Vagina (tissue), 2 donors: ENCODE measurements at places on chromosomes 6 and 20. TPM values are rescaled to one million over a fixed set of nuclear protein-coding genes. Genes with fewer than 3 reads are reported as not detected.

Gene MOXD1
- total RNA-seq = 16.0 TPM

DNA sequence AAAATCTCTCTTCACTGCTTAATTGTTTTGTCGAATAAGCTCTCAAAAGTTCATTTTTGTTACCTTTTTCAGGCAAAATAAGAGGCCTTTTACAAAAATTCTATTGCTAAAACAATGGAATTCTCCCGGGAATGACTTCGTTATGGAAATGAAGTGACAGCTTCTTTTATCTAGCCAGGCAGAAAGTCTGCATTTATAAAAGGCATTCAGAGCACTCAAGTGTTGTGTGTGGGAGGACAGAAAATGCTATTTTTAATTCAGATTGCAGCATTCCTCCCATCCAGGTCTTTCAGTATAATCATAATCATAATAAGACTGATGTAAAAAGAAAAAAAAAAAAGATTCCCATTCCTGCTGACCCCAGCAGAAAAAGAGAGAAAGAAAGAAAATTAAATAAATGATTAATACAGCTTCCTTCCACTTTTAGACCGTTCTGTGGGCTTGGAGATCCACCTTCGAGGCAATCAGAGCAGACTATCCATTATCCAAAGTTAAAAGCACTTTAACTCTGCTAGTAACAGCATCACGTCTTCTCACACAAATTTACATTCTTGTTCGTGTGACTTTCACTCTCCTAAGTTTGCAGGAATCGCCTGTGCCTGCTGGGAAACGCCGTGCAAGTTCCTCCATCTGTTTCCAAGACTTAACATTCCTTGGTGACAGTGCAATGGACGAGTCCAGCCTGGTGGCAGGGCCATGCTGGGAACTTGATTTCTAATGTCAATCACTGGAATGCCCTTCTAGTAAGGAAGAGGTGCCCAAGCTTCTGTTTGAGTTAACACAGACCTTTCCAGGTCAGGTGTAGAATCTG is 258.8 kb downstream of the GMPR start:
- peaks cover 7% of the 10 kb centered on the region for H3K4me1 ChIP-seq
- H3K4me3 ChIP-seq = no peak overlapping the region
- no peak for DNase-seq
- no peaks in the 10 kb centered on the region for H3K36me3 ChIP-seq
- H3K27ac ChIP-seq = no peak overlapping the region
- H3K27me3 ChIP-seq = no peaks in the 10 kb centered on the region

GRCh38 chr6:147802459-147802858 is 294.0 kb downstream of the SAMD5 start:
- H3K27ac ChIP-seq = no peak overlapping the region
- H3K4me3 ChIP-seq = no peak overlapping the region
- no peaks in the 10 kb centered on the region for H3K4me1 ChIP-seq
- no peaks in the 10 kb centered on the region for H3K36me3 ChIP-seq
- no peak for DNase-seq
- no peaks in the 10 kb centered on the region for H3K27me3 ChIP-seq

DNA sequence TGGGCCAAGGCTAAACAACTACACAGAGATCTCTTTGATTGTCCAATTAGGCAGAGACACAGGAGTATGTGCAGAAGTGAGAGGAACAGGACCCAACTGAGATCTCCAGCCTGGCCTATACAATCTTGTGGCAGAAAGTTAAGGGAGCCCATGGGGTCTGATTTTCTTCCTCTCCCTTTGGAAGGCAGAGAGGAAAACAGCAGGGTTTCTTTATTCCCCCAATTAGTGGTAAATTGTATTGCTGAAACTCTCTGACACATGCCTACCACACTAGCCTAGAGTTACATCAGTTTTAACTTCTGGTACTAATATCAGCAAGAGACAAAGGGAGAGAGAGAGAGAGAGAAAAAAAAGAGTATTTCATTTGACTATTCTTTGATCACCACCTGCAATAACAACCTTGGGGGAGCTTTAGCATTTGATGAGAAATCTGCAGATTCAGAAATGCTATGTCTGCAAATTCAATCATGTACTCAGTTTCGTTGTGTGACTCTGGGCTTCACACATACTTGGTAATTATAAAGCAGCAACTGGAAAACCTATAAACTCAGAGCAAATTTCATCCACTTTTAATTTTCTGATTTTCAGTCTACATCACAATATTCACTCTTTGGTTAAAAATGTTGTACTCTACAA is 260.3 kb upstream of the SPTLC3 start:
- H3K27me3 ChIP-seq = no peaks in the 10 kb centered on the region
- no peaks in the 10 kb centered on the region for H3K4me1 ChIP-seq
- no peak overlapping the region for H3K27ac ChIP-seq
- no peak overlapping the region for H3K4me3 ChIP-seq
- DNase-seq = no peak

DNA sequence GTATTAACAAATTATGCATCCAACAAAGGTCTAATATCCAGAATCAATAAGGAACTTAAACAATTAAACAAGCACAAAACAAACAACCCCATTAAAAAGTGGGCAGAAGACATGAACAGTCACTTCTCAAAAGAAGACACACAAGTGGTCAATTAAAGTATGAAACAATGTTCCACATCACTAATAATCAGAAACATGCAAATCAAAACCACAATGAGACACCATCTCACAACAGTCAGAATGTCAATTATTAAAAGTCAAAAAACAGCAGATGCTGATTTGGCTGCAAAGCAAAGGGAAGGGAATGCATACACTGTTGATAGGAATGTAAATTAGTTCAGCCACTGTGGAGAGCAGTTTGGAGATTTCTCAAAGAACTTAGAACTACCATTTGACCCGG is 129.3 kb downstream of the PFDN4 start:
- H3K27ac ChIP-seq = no peak overlapping the region
- H3K4me3 ChIP-seq = no peak overlapping the region
- H3K36me3 ChIP-seq = no peaks in the 10 kb centered on the region
- no peak for DNase-seq
- no peaks in the 10 kb centered on the region for H3K27me3 ChIP-seq

- no peaks in the 10 kb centered on the region for H3K27me3 ChIP-seq
- no peaks in the 10 kb centered on the region for H3K36me3 ChIP-seq
- H3K4me1 ChIP-seq = peaks cover 12% of the 10 kb centered on the region
These were observed 75.9 kb downstream of the GMPR start for GRCh38 chr6:16314296-16314695.

- H3K27ac ChIP-seq = no peak overlapping the region
- DNase-seq = no peak
- H3K4me3 ChIP-seq = no peak overlapping the region
- peaks cover 5% of the 10 kb centered on the region for H3K4me1 ChIP-seq
These were observed 6.9 kb upstream of the RPL10A start for GRCh38 chr6:35461270-35461669.
